ENCODE measurements at places on chromosomes 2 and 18.

DNA sequence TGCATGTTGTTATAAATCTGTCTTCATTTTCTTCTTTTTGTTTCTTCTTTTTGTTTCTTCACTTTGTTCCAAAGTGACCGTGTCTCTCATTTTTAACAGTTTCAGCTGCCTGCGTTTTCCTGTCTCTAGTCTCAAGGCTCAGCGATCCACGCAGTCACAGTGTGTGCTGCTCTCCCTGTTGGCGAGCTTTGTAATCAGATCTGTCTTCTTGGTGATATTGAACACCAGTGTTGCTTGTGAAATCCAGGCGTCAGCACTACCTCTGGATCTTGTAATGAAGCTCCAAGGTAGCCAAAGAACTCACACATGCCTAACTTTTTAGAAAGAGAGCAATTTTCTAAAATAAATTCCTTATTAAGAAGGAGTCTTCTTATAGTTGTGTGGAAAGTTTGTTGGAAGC lies 13.2 kb downstream of the SNTG2 start:
- DNase-seq: no peak

GRCh38 chr18:48706731-48707130 lies 167.9 kb downstream of the CTIF start:
- DNase-seq: no peak

- no peak for DNase-seq
These were observed 19.7 kb downstream of the EIF5B start for GRCh38 chr2:99356853-99357252.

- no peak for DNase-seq
These were observed 520.0 kb downstream of the SLC4A3 start for GRCh38 chr2:220147161-220148038.

DNA sequence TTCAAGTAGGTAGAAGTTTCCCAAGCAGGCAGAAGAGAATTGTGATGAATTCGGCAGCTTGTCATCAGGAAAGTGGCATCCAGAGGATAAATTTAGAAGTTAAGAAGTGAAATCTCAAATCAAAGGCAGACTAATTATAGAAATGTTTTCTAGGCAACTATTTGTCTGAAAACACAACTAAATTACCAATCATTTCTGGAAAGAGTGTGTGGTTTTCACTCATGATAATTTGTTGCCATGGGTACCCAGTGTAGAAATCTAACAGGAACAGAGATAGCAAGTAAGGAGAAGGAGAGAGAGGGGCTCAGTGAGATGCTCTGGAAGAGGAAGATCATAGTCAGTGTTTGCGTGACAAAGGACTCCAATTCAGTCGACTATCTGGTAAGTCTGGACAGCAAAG lies 208.1 kb downstream of the NCKAP5 start:
- no peak for DNase-seq

DNA sequence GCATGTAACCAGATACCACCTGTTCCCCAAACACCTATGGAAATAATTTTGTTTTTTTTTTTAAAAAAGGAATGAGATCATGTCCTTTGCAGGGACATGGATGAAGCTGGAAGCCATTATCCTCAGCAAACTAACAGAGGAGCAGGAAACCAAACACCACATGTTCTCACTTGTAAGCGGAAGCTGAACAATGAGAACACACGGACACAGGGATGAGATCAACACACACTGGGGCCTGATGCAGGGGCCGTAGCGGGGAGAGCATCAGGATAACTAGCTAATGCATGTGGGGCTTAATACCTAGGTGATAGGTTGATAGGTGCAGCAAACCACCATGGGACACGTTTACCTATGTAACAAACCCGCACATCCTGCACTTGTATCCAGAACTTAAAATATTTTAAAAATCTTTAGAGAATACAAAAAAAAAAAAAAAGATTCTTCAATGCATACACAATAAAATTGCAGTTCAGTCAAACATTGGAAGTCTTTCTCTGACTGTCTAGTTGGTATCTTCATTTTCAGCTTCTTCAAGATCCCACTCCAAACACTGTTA lies 11.6 kb upstream of the CASP10 start:
- no peak for DNase-seq

- DNase-seq: no peak
These were observed 120.3 kb downstream of the UXS1 start for GRCh38 chr2:106073678-106074406.

DNA sequence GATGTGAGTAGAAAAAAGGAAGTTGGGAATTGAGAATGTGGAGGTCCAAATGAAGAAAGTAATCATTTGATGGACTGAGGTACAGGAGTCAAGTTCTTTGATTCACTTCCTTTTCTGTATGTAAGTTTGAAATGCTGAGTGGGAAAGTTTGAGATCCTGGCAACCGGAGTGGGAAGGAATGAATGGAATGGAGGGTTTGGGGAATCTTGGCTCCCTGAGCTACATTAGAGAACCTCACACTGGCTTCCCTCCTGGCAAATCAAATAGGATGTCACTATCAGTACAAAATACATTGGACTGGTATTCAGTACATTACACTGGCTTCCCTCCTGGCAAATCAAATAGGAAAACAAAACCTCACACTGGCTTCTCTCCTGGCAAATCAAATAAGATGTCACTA lies 9.8 kb upstream of the RNF138 start:
- DNase-seq: no peak

DNA sequence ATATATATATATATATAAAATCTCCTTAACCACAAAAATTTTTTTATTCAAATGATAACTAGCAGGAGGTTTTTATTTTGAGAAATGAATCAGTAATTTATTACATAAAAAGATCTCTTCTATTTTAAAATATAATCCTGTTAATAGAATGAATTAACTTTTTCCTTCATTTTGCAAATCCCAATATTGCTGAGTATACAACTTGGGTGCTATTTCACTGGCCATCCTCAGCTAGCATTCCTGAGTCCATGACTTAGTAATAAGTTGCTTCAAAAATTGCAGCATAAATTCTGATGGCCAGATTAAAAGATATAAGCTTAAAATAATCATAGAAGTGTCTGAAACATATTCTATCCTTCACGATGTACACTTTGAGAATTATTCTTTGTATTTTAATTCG lies 155.6 kb downstream of the FSIP2 start:
- DNase-seq: no peak

GRCh38 chr2:121856360-121856759 lies 100.9 kb downstream of the TSN start:
- no peak for DNase-seq

DNA sequence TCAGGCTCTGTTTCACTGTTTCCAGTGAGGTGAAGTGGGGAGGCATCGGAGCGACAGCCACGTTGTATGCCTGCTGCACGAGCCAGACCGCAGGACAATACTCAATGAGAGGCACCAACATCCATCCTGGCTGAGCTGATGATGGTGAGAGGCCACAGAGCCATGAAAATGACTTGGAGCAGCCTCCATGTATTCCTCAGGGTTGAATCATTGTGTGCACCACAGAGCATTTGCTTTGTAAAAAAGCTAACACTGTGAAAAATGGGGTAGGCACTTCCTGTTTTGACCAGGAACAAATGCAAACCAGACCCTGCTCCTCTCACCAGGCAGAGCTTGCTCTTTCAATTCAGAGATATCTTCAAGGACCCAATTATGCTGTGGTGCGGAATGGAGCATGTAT lies 87.2 kb downstream of the LPIN1 start:
- no peak for DNase-seq

- no peak for DNase-seq
These were observed 525.0 kb upstream of the TCF4 start for GRCh38 chr18:56112984-56113383.

- DNase-seq: no peak
These were observed 169.6 kb upstream of the HAAO start for GRCh38 chr2:42961961-42962360.

DNA sequence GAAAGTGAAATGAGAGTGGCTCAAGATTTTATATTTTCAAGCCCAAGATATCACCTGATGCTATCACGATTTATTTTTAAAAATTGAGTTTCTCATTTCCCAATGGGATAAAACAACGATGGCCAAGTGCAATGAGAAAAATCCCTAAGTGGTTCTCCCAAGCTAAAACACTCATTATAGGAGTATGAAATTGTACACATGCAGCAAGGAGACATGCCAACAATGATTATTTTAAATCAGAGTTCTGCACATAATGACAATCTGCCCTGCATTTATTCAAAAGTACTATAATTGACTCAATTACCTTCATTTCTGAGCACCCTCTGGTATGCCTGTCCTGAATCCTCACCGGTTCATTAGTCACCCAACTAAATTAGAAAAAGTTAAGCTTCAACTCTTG lies 12.7 kb downstream of the CYTIP start:
- no peak for DNase-seq

GRCh38 chr2:225994748-225995405 lies 595.4 kb downstream of the NYAP2 start:
- DNase-seq: no peak

GRCh38 chr2:62857139-62857931 lies 151.8 kb downstream of the EHBP1 start:
- no peak for DNase-seq

- no peak for DNase-seq
These were observed 18.5 kb upstream of the CCNT2 start for GRCh38 chr2:134900151-134900550.

- DNase-seq: no peak
These were observed 570.8 kb downstream of the CCDC85A start for GRCh38 chr2:56754627-56755026.

- DNase-seq: no peak
These were observed 54.8 kb downstream of the FAM168B start for GRCh38 chr2:131038258-131039100.

- no peak for DNase-seq
These were observed 144.0 kb downstream of the BCL11A start for GRCh38 chr2:60409531-60409871.

DNA sequence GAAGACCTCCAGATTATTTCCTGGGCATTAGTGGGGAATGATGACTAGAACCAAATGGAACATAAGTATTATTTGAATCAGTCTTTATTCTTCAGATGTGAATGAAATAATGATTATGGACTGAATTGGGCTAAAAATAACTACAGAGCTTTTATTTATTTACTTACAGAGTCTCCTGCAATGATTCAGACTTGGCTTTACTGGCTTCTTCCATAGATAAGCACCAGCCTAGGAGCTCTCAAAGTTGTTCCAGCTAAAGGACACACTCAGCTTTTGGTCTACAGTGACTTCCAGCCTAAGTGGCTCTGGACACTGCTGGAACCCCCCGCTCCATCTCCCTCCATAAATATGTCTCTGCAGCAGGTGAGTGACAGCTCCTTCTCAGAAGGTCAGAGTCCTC lies 24.3 kb upstream of the ARHGAP25 start:
- no peak for DNase-seq

DNA sequence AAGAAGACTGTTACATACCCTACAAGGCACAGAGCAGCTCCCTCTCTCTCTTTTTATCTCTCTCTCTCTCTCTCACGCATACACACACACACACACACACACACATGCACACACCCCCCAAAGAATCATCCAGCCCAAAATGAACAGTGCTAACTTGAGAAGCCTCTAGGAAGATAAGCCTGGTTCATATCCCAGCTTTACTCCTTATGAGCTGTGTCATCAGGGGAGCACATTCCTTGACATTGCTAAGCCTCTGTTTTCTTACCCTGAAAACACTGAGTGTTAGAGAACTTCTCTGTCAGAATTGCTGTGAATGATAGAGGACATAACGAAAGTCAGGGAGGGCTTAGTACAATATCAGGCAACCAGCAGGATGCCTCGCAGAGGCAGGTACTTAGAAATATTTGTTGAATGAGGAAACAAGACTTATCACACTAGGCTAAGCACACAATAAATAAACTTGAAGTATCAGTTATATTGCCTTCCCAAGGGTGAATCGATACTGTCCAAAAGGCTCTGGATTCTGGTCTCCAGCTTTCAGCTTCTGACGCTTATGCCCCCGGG lies 725.6 kb upstream of the ID2 start:
- DNase-seq: no peak

DNA sequence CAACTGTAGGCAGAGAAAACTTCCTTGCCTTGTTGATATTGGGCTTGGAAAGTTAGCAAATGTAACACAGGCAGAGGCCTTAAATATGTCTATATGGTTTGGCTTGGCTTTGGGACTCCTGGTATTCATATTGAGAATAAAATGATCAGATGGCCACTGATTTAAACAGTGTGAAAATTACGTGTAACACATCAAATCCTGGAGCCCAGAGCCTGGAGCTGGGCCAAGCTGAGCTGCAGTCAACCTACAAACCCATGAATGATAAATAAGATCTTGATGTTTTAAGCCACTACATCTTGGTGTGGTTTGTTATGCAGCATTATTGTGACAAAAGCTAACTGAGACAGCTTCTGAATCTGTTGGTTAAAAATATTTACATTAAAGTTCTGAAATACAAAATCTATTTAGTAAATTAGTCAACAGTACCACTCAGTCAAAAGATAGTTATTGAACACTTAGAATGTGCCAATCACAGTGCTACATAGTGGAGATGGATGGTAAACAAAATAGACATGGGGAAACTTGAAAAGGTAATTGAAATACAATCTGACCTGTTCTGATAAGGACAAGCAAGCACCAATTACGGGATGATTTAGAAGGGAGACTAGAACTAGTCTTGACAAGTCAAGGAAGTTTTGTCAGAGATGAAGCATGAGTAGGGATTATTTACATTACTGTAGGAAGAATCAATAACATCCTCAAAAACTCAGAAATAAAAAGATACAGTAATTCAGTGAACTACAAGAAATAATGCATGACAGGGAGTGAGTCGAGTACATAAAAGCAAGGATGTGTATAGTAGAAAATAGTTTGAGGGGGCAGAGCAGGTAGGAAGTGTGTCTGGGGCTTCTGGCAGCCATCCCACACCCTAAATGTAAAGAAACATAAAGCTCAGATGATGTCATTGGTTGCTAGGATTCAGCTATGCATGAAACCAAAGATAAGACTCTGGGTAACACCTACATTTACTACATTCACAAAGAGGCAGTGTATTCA lies 157.7 kb downstream of the HNMT start:
- DNase-seq: no peak

DNA sequence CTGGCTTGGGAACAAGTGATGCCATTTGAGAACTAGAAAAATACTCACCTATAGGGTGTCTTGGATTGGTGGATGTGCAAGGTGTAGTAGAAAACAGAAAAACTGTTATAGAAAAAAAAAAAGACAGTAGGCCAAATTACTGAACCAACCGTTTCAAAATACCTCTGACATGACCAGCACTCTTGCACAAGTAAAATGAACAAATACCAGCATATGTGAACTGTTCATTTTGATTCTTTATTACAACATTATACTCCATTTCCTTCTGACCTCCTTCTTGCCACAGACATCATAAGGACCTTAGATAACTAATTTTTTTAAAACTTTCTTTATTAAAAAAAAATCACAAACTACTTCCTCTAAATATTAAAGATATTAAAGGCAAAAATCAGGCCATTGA lies 125.5 kb downstream of the ATAD2B start:
- no peak for DNase-seq

GRCh38 chr18:34744569-34744968 lies 34.5 kb downstream of the DTNA start:
- no peak for DNase-seq

- DNase-seq: no peak
These were observed 12.4 kb downstream of the GALNT5 start for GRCh38 chr2:157269922-157270321.
